ENCODE measurements at places on chromosomes 5 and 9.
A peak's percentile ranks its signal among the peaks of the same experiment; 100 is the strongest.

- no peak for DNase-seq
Observed at GRCh38 chr9:98391406-98391805, 136.0 kb upstream of the TBC1D2 start.

- no peak for DNase-seq
Observed at GRCh38 chr5:149399775-149400174, 20.7 kb upstream of the IL17B start.

GRCh38 chr9:4721736-4722135 lies 19.3 kb downstream of the AK3 start:
- DNase-seq, result no peak

DNA sequence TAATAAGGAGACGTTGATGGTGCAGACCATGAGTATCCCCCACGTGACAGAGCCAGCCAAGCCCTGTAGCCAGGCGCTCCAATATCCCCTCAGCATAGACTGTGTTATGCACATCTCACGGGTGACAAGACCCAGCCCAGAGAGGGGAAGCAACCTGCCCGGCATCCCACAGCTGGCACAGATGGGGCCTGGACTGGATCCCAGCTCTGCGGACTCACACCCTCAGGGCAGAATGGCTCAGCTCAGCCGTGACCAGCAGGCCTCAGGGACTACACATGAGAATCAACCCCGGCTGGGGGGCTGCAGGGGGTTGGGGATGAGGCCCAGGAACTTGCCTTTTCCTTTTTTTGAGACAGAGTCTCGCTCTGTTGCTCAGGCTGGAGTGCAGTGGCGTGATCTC lies 11.7 kb downstream of the FIBCD1 start:
- DNase-seq, result no peak

- no peak for DNase-seq
Observed at GRCh38 chr5:9408964-9409363, 136.9 kb downstream of the SEMA5A start.

GRCh38 chr5:179288809-179289185 lies 56.5 kb downstream of the ADAMTS2 start:
- no peak for DNase-seq

DNA sequence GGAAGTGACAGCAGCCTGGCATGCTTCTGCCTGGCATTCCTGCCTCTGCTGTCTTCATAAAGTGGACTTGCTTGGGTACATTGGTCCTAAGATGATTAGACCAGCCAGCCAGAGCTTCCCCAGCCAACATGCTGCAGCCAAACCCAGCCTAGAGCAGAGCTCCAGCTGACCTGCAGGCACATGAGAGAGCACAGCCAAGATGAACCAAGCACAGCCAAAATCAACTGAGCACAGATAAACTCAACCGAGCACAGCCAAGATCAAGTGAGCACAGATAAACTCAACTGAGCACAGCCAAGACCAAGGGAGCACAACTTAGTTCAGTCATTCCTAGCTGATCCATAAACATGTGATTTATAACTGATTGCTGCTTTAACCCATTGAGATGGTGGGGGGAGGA lies 266.5 kb downstream of the MSX2 start:
- no peak for DNase-seq

DNA sequence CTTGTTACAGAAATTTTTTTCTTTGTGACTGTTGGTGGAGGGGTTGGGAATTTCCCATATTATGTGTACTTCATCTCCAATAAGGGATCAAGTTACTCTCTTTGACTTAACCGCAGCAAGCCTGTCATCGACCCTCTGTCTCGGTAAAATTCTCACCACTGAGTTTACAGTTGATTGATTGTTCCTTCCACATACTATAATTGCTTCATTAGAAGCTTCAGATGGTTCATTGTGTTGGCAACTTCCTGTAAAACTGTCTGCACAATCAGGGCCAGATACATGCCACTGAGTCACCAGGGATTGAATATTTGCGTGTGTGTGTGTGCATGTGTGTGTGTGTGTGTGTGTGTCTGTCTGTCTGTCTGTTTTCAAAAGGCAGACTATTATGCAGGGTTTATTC lies 176.6 kb downstream of the ZNF462 start:
- DNase-seq, result no peak

- DNase-seq, result no peak
Observed at GRCh38 chr5:173758676-173759075, 129.5 kb upstream of the CPEB4 start.

GRCh38 chr9:94298949-94299599 lies 29.4 kb downstream of the NUTM2F start:
- DNase-seq, result no peak

DNA sequence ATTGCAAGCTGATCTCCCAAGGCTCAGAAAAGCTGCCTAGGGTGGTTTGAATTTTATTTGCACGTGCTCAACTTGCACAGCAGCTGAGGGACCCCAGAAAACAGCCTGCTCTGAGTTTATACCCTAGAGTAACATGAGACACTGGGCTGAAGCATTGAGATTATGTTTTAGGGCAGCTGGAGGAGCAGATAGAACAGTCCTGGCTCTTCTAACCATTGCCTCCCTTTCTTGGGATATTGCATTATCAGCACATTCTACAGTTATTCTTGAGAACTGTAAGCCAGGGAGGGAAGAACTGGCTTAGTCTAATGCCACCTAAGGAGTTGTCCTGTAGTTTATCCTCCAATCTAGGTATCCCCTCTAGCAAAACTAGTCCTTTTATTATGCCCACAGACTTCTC lies 10.3 kb downstream of the SMC2 start:
- DNase-seq, result no peak

DNA sequence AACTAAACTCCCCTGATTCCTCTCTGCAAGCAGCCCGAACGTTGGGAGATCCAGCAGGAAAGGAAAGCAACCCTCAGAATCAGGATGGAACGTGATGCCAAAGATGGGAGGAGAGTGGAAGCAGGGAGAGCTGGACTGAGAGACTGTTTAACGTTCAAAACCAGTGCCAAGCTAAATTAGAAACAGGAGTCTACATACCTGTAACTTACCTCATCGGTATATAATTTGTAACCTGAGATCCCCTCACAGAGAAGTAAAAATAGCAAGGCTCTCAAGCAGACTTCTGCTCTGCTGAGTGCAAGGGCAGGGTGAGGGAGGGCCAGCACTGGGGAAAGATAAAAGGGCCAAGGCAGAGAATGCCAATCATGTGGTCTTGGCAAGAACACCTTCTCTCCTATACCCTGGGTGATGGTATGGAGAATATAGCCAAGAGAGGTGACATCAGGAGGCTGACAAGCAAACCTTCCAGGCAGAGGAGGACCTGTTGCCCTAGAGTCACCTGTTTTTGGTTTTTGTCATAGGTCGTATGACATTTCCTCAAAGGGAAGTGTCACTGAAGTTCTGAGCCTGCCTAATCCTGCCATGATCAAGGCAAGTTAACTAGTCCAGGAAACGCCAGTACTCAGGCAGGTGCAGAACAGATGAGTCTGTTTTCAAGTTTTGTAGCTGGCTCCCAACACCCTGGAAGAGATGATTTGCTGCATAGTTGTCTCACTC lies 472.0 kb downstream of the NFIB start:
- DNase-seq, result peak; percentile 33

- no peak for DNase-seq
Observed at GRCh38 chr9:80522465-80522864, 950.7 kb downstream of the TLE4 start.

- no peak for DNase-seq
Observed at GRCh38 chr5:122929001-122929400, 83.6 kb downstream of the SNX24 start.

- DNase-seq, result no peak
Observed at GRCh38 chr9:112621018-112621655, 96.8 kb downstream of the INIP start.

All from kidney (tissue), 22 donors.